ENCODE measurements at places on chromosomes 4 and X. TPM values are rescaled to one million over a fixed set of nuclear protein-coding genes. Genes with fewer than 3 reads are reported as not detected.

DNA sequence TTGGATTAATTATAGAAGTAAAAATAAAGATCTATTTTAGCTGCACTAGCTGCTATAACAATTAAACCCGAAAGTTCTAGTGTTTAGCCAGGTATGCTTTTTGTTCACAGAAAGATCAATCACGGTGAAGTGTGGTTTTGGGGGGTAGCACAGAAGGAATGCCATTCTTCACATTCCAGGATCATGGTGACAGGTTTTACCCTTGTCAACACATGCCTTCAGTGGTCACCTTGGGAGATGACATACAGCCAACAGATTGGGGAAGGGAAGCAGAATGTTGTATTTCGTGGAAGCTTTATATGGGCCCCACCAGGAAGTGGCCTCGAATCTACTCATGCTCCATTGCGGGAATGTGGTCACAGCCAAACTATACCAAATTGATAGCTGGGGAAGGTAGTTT is 753.6 kb downstream of the RAPGEF2 start:
- no peak for DNase-seq

GRCh38 chrX:107482046-107482445 is 32.6 kb downstream of the FRMPD3 start:
- no peak for DNase-seq

MYOZ2 gene
- total RNA-seq, result not detected

DNA sequence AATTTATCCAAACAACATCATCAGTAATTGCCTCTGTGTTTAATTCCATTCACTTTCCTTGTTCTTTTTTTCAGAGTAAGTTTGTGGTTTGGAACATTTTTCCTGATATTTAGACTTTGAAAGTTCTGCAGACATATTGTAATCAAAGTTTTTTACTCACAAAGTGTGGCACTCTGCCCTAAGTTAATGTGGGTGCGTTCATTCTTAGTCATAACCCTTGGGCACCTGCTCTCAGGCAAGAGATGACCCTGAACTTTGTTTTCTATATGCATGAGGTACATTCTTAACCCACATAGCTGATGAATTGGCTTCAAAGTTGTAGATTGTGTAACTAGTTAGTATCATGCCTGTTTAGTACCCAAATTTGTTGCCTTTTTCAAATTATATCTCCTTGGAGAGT is 424.3 kb downstream of the GRXCR1 start:
- no peak for DNase-seq

- DNase-seq, result no peak
Measured at GRCh38 chr4:87624698-87625097, 16.4 kb downstream of the DSPP start.

GRCh38 chrX:111914398-111915090 is 38.6 kb downstream of the TRPC5OS start:
- DNase-seq, result no peak

AFM gene
- not detected for total RNA-seq

MTMR8 gene
- total RNA-seq, result 1.8 TPM

DNA sequence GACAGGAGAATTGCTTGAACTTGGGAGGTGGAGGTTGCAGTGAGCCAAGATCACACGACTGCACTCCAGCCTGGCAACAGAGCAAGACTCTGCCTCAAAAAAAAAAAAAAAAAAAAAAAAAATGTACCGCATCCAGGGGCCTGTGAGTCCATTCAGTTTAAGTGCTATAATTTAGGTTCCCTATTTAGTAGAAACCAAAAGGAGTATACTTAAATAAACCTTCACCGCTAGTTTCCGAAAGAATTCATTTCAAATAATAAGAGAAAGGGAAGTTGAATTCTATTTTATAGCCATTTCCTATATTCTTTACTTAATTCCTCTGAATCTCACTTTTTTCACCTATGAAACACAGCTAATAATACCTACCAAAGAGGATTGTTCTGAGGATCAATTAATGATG is 20.8 kb upstream of the LRBA start:
- no peak for DNase-seq

DNA sequence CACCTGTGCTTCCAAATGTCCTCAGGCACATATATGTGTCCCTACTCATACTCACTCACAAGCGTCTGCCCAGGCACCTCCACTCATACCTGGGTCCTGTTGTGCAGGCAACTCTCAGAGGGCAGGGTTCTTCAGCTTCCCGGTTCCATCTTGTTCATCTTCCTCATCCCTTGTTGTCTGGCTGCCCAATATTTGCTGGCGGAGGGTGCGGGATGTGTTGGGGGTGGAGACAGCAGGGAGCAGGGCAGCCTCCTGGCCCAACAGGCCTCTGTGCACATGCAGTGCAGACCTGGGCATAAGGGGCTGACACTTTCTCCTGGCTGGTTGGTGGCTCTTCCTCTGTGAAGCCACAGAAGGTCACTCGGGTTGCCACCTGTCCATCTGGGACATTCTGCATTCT is 32.1 kb downstream of the NBDY start:
- no peak for DNase-seq

- no peak for DNase-seq
Measured at GRCh38 chrX:23334848-23335599, at the start of gene PTCHD1. Gene PTCHD1, plus strand, starts transcription at chrX:23334849. Its CDS starts 27 bp downstream, at chrX:23334876.

DNA sequence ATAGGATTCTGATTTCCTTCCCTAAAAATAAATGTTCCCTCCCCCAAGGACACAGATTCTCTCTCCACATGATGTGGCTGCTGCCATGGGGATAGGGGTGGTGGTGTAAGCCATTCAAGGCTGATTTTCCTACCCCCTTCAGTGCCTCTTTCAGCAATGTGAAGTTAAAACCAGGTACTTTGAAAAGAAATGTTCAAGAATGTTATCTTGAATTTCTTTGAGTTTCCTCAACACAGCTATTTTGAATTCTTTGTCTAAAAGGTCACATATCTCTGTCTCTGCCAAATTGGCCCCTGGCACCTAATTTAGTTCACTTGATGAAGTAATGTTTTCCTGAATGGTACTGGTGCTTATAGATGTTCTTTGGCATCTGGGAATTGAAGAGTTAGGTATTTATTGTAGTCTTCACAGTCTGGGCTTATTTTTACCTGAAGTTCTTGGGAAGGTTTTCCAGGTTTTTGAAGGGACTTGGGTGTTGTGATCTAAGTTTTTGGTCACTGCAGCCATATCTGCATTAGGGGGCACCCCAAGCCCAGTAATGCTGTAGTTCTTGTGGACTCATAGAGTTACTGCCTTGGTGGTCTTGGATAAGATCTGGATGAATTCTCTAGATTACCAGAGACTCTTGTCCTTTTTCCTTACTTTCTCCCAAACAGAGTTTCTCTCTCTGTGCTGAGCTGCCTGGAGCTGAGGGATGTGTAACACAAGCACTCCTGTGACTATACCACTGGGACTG is 7.6 kb upstream of the DIPK2B start:
- DNase-seq, result no peak

MAGEA10 gene
- total RNA-seq, result not detected

DNA sequence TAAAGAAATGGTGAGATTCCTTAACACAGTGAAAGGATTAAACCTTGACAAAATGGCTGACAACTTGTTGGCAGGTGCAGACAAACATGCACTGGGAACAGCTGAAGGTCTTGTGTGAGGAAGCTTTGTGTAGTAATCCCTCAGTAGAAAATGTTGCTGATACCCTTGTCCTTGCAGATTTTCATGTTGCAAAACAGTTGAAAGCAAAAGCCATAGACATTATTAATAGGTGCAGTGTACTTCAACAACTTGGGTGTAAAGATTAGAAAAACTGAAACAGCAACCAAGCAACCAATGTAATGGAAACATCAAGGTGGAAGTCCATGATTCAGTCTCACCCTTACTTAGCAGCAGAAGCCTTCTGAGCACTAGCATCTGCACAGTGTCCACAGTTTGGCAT is 29.8 kb downstream of the UGT2B7 start:
- DNase-seq, result no peak

ZMAT1 gene
- total RNA-seq, result 1.1 TPM

ODAPH gene
- total RNA-seq, result not detected

ODAM gene
- not detected for total RNA-seq

GRCh38 chrX:94329182-94329581 is 655.2 kb downstream of the FAM133A start:
- no peak for DNase-seq

APLN gene
- 0.11 TPM for total RNA-seq

BCOR gene
- 53.4 TPM for total RNA-seq

DNA sequence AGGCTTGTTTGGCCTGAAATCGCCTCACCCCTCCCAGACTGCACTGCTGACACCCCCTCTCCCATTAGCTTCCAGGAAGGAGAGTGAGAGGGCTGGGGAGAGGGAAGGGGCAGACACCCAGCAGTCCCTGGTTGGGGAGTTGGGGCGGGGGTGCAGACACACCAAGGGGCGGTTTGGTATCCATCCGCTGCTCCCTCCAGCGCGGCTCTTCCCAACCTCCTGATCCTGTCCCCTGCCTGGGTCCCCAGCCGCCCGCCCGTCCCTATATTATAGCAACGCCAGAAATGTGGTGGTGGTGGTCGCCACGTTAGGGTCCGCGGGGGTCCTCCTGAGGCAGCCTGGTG is 24.9 kb downstream of the GPRASP3 start:
- DNase-seq, result no peak
